NCI-H345 (cell line): ENCODE measurements at places on chromosomes 16 and 17.

DNA sequence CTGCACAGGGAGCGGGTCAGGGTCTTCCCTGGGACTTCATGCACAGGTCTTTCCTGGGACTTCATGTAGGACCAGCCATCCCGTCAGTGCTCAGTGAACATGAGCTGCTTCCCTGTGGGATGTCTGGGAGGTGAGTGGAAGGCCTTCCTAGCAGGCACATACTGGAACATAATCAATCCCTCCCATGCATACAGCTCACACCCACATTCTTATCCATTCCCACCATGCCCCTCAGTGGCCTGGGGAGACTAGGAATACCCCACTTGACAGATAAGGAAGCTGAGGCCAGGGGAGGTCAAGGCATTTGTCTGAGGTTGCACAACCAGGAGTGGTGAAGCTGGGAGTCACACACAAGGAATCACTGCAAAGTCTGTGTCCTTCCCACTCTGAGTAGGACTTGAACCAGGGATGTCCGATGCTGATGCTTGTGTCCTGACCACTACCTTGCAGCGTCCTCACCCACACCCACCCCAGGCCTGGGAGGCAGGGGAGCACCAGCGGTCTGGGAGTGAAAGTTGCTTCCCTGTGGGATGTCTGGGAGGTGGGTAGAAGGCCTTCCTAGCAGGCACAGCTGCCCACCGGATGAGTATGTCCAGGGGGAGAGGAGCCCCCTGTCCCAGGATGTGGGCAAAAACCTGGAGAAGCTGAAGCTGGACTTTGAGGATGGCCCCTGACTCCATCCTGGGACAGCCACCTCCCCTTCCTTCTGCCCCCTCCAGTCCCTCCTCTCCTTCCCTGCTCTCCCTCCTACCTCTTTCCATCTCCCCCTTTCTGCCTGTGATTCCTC, 1.0 kb upstream of the NLRC5 start:
- DNase-seq: no peak

- no peak for DNase-seq
Observed at GRCh38 chr16:81185416-81185815, 53.1 kb upstream of the BCO1 start.

DNA sequence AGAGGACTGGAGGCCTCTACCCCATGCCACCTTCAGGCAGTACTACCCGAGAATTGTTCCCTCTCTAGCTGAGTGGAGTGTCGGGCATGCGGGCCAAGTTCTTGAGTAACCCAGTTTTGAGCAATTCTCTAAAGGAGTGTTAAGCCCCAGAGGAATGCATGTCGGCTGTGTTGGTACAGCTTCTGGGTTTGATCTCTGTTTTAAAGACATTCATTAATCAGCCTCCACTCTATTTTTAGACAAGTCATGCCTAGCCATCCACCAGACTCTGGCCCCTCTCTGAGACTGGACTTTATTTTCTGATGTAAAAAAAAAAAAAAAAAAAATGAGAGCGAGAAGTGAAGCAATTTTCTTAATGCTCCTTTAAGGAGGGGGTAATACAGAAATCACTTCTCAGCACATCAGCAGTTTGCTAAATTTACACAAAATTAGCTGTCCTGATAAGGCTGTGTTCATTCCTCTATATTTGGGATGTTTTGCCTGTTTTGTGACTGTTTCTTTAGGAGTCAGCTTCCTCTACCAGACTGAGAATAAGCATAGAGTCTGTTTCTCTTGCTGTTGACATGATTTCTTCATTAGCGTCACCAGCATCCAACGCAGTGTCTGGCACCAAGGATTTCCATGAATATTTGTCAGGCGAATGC, 88.7 kb downstream of the AXIN2 start:
- no peak for DNase-seq

DNA sequence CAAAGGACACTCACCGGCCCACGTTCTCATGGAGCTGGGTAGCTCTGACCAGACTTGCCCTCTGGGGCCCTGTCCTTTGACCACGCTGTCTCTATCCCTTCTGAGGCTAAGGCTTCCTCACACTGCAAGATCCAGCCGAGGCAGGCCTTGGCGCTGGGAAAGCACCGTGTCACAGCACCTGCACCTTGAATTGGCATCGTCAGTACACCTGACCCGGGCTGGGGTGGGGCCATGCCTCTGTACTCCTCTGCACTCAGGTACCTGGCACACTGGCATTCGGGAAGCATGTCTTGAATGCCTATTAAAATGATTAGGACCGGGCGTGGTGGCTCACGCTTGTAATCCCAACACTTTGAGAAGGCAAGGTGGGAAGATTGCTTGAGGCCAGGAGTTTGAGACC, 6.0 kb downstream of the TBC1D24 start:
- no peak for DNase-seq

- no peak for DNase-seq
Observed at GRCh38 chr17:16981928-16982327, 10.0 kb upstream of the TNFRSF13B start.

DNA sequence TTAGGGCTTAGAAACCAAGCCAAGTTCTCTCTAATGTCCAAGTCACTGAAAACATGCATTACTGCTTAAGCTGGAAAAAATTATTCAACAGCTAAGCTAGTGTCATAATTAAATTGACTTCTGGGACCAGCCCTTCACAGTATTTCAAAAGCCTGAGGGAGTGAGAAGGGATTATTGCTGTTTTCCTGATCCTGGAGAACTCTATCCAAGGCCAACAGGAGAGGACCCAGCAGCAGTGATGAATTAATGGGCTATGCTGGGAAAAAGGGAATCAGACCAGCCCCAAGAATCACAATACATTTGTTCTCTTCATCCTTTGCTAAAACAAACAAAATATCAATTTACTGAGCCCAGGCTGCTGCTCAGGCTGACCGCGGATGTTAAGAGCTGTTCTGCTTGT, 34.5 kb upstream of the CLEC3A start:
- DNase-seq: no peak
